NAMALWA (cell line): ENCODE measurements at places on chromosomes 3 and 15.

DNA sequence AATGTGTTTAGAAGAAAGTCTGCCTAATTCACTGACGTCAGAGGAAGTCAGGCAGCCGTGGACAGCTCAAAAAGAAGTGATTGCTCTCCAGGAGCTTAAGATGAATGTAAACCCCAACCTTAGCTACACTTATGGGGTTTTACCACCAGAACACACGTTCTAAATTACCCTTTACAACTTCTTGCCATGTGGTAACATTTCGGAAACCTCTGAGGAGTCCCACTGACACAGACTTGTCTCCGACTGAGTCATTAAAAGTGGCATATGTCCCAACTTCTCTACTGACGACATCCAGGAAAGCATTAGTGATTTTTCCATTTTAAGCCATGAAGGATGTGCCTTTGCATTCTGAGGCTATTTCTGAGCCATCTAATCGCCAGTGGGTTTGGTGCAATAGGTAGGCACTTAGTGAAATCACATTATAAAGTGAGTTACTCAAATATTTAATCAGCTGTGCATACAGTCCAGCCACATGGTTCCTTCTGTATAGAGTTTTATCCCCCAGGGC lies 32.4 kb downstream of the C2CD4A start:
- no peak for DNase-seq

GRCh38 chr15:32843219-32843815 lies 125.5 kb downstream of the GREM1 start:
- no peak for DNase-seq

GRCh38 chr3:47228088-47228487 lies 54.5 kb downstream of the KIF9 start:
- DNase-seq, result no peak

- DNase-seq, result no peak
Observed at GRCh38 chr3:157533298-157534070, 30.3 kb upstream of the VEPH1 start.

GRCh38 chr3:80152692-80153091 lies 384.9 kb upstream of the ROBO1 start:
- no peak for DNase-seq

DNA sequence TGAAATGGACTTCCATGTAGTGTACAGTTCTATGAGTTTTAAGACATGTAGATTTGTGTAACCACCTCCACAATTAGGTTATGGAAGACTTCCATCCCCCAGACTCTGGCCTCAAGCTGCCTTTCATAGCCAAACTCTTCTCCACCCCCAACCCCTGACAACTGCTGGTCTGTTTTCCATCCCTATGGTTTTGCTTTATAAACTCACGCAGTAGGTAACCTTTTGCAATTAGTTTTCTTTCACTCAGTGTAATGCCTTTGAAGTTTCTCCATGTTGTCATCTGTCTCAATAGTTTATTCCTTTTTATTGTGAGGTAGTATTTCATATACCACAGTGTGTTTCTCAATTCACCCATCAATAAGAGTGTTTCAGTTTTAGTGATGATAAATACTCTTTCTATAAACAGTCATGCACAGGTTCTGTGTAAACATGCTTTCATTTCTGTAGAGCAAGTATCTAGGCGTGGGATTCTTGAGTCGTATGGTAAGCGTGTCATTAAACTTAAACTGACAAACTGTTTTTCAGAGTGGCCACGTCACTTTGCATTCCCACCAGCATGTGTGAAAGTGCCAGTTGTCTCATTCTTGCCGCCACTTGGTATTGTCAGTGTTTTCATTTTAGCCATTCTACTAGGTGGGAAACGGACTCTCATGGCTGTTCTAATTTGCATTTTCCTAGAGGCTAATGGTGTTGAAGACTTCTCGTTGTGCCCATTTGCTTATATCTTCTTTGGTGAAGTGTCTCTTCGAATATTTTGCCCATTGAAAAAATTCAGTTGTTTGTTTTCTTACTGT lies 47.3 kb upstream of the ALDH1A3 start:
- no peak for DNase-seq

- no peak for DNase-seq
Observed at GRCh38 chr15:69538379-69538778, 85.8 kb downstream of the RPLP1 start.
